Natural killer cell treated with Interleukin-12 subunit alpha and Interleukin-12 subunit beta and Interleukin-15 and Interleukin-18, amount 100 ng/mL, for 72 hours (primary cell): ENCODE measurements at places on chromosomes 1 and 21.

- no peak overlapping the region for H3K27ac ChIP-seq
- no peaks in the 10 kb centered on the region for H3K36me3 ChIP-seq
- no peaks in the 10 kb centered on the region for H3K4me1 ChIP-seq
- H3K4me3 ChIP-seq = no peak overlapping the region
These were observed 391.8 kb downstream of the MATN1 start for GRCh38 chr1:30331415-30332065.

GRCh38 chr21:39385299-39386145, 36.6 kb upstream of the HMGN1 start:
- H3K4me3 ChIP-seq = peak overlapping the region; percentile 67
- H3K27me3 ChIP-seq = no peaks in the 10 kb centered on the region
- H3K4me1 ChIP-seq = peaks cover 53% of the 10 kb centered on the region
- DNase-seq = peak; percentile 82

DNA sequence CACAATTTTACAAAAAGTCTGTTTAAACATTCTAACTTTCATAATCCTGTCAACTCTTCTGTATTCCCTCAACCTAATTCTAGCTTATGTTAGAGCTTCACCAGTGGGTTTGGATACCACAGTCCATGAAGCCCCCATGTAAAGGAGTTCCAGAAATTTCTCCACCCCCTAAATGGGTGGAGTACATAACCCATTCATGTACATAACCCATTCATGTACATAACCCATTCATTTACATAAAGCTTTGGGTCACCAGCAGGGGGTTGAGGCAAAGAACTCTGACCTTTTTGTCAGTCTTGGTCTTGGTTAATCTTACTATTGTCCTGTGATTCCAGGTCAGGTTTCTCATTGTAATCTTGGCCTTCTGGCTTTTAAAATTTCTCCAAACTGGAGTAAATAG, 61.6 kb downstream of the SMYD2 start:
- H3K4me1 ChIP-seq = no peaks in the 10 kb centered on the region
- peaks cover 10% of the 10 kb centered on the region for H3K36me3 ChIP-seq
- H3K4me3 ChIP-seq = no peak overlapping the region
- DNase-seq = no peak

GRCh38 chr1:106266786-106267185, 789.7 kb upstream of the PRMT6 start:
- DNase-seq = no peak
- H3K27ac ChIP-seq = no peak overlapping the region
- H3K4me1 ChIP-seq = no peaks in the 10 kb centered on the region
- H3K27me3 ChIP-seq = no peaks in the 10 kb centered on the region

- peak overlapping the region; percentile 40 for H3K4me3 ChIP-seq
- H3K36me3 ChIP-seq = no peaks in the 10 kb centered on the region
- H3K27ac ChIP-seq = no peak overlapping the region
- H3K27me3 ChIP-seq = peaks cover 7% of the 10 kb centered on the region
- no peak for DNase-seq
These were observed 8.1 kb upstream of the TADA1 start for GRCh38 chr1:166884040-166884642.

- no peak overlapping the region for H3K4me3 ChIP-seq
- DNase-seq = no peak
- H3K27ac ChIP-seq = no peak overlapping the region
- no peaks in the 10 kb centered on the region for H3K36me3 ChIP-seq
- no peaks in the 10 kb centered on the region for H3K4me1 ChIP-seq
These were observed 83.9 kb downstream of the NID1 start for GRCh38 chr1:235980976-235981375.

DNA sequence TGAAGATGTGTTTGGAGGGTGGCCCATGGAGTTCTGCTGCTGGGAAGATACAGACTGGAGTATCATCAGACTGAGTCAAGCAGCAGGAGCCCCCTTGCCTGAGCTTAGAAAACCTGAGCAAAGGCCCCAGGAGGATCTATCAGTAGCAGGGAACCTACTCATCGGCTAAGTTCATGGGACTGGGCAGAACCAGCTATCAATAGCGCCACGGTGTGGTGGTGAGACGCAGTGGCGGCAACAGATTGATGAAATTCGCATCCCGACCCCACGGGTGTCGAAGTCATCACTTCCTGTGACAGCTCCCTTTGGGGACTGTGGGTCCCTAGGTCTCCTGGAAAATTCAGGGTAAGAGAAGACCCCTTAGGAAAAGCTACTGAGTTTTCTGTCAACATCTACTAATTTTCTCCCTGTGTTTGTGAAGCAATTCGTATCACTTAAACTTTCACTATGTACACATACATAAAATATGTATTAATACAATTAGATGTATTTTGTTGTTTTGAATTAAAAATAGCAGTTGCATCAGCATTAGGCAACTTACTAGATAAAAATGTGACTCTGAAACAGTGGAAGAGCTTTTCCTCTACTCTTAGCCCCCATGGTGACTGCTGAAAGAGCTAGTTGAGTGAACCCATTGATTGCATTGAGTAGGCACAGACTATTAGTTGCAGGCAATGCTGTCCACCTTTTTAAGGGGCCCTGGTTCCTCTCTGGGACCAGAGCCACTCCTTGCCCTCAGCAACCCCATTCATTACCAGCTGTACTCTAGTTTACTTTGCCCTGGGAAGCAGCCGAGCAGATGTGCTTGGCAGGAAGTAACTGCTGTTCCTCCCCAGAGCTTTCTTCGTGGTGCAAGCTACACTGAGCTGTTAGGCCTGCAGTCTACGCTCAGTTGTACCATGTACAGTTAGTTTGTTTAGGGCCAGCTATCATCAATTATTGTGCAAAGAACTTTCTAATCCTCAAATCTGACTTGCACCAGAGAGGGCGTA, 7.3 kb upstream of the CACNA1S start:
- no peak overlapping the region for H3K4me3 ChIP-seq
- H3K4me1 ChIP-seq = peaks cover 2% of the 10 kb centered on the region
- no peak for DNase-seq
- H3K27me3 ChIP-seq = peaks cover 17% of the 10 kb centered on the region
- H3K36me3 ChIP-seq = no peaks in the 10 kb centered on the region
- H3K27ac ChIP-seq = no peak overlapping the region

DNA sequence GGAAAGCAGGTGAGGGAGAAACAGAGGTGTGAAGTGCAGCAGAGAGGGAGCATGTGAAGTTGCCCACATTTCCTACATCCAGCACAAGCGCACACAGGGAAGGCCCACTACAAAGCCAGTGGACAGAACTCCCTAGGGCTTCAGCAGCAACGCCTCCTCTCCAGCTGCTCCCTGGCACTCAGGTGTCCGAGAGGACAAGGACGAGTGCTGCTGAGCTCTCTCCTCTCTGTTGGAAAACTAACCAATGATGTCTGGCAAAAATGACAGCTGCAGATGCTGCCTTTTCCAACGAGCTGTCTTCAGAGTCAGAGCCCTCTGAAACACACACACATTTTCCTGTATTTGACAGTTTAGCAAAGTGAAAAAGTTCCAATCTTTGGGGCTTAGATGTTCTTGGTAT, 86.8 kb downstream of the HSF2BP start:
- H3K4me3 ChIP-seq = no peak overlapping the region
- peaks cover 11% of the 10 kb centered on the region for H3K27me3 ChIP-seq
- DNase-seq = no peak
- H3K27ac ChIP-seq = no peak overlapping the region
- H3K36me3 ChIP-seq = no peaks in the 10 kb centered on the region

DNA sequence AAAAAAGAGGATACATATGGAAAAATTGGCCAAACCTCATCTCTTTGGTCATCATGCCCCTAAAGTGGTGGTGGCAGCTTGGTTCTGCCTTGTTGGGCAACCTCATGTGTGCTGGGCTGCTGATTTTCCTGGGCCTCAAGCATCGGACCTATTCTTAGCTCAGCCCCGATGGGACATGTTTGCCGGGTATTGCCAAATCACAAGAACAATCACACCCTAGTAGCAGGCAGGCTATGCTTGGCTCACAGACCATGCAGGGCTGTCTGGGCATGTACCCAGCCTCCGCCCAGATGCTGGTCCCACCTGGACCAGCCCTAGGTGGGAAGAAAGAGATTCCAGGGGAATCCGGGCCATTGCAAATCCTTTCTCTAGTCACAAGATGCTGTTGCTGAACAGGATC, 189.4 kb upstream of the FGGY start:
- no peaks in the 10 kb centered on the region for H3K36me3 ChIP-seq
- no peaks in the 10 kb centered on the region for H3K4me1 ChIP-seq
- H3K4me3 ChIP-seq = no peak overlapping the region
- DNase-seq = no peak

- H3K36me3 ChIP-seq = no peaks in the 10 kb centered on the region
- H3K4me3 ChIP-seq = no peak overlapping the region
- H3K27ac ChIP-seq = no peak overlapping the region
These were observed 39.5 kb upstream of the A3GALT2 start for GRCh38 chr1:33360367-33360766.

DNA sequence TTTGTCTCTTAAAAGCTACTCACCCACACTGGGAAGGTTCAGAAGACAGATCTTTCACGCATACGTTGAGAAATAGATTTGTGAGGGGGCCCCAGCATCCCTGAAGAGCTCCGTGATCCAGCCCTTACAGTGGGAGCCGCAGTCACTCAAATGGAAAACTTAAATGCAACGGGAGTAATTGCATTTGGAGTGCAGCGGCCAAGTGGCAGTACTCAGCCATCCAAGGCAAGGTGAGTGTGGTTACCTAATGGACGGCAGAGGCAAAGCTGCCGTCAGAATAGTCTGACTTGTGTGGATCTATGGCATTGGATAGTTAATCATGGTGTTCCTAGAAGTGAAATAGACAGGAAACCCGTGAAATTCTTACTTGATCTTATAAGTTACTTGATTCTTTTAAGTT, 5.1 kb downstream of the SPSB1 start:
- H3K4me3 ChIP-seq = no peak overlapping the region
- no peak for DNase-seq
- H3K4me1 ChIP-seq = peaks cover 6% of the 10 kb centered on the region
- H3K27ac ChIP-seq = no peak overlapping the region
- no peaks in the 10 kb centered on the region for H3K36me3 ChIP-seq
- H3K27me3 ChIP-seq = peaks cover 10% of the 10 kb centered on the region

- H3K27me3 ChIP-seq = peaks cover 2% of the 10 kb centered on the region
- DNase-seq = no peak
- no peaks in the 10 kb centered on the region for H3K36me3 ChIP-seq
- H3K27ac ChIP-seq = peak overlapping the region; percentile 79
- H3K4me3 ChIP-seq = no peak overlapping the region
These were observed 45.2 kb downstream of the H3-3A start for GRCh38 chr1:226107471-226108460.

DNA sequence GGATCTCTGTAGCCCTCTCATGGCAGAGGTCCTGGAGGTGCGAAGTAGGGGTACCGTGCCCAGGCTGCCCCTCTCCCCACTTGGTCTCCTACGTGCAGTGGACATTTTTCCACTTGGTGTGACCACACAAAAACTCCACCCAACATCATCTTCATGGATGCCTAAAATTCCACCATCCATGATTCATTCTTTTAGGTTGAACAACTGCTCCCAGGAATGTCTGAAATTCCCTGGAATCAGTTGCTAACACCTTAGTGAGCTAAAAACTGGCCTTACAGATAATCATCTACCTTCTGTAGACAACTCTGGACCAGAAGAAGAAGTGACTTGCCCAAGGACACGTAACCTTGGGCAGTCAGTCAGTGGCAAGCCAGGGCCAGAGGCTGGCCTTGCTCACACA, 32.1 kb upstream of the CLIC4 start:
- H3K4me3 ChIP-seq = no peak overlapping the region
- H3K27me3 ChIP-seq = no peaks in the 10 kb centered on the region
- no peak overlapping the region for H3K27ac ChIP-seq
- H3K36me3 ChIP-seq = no peaks in the 10 kb centered on the region
- H3K4me1 ChIP-seq = peaks cover 13% of the 10 kb centered on the region
- DNase-seq = no peak

DNA sequence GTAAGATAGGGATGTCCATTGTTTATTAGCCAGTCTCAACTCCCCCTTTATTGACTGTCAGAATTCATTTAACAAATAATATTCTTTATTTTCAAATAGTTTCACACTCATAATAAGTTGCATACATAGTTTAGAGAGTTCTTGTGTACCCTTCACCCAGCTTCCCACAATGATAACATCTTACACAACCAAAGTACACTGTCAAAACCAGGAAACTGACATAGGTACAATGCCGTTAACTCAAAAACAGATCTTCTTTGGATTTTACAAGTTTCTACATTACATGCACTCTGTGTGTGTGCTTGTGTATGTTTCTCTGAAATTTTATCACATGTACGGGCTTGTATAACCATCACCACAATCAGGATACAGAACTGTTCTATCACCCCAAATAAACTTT, 64.4 kb upstream of the IFNLR1 start:
- no peak overlapping the region for H3K4me3 ChIP-seq
- no peak for DNase-seq
- peaks cover 3% of the 10 kb centered on the region for H3K27me3 ChIP-seq
- no peaks in the 10 kb centered on the region for H3K4me1 ChIP-seq
- no peak overlapping the region for H3K27ac ChIP-seq

GRCh38 chr1:115802416-115802815, 33.9 kb upstream of the CASQ2 start:
- no peak for DNase-seq
- H3K36me3 ChIP-seq = no peaks in the 10 kb centered on the region
- H3K27me3 ChIP-seq = peaks cover 13% of the 10 kb centered on the region

- H3K27me3 ChIP-seq = no peaks in the 10 kb centered on the region
- no peaks in the 10 kb centered on the region for H3K4me1 ChIP-seq
- DNase-seq = no peak
- H3K4me3 ChIP-seq = no peak overlapping the region
- H3K27ac ChIP-seq = no peak overlapping the region
These were observed 12.2 kb downstream of the CTSS start for GRCh38 chr1:150753416-150753815.

DNA sequence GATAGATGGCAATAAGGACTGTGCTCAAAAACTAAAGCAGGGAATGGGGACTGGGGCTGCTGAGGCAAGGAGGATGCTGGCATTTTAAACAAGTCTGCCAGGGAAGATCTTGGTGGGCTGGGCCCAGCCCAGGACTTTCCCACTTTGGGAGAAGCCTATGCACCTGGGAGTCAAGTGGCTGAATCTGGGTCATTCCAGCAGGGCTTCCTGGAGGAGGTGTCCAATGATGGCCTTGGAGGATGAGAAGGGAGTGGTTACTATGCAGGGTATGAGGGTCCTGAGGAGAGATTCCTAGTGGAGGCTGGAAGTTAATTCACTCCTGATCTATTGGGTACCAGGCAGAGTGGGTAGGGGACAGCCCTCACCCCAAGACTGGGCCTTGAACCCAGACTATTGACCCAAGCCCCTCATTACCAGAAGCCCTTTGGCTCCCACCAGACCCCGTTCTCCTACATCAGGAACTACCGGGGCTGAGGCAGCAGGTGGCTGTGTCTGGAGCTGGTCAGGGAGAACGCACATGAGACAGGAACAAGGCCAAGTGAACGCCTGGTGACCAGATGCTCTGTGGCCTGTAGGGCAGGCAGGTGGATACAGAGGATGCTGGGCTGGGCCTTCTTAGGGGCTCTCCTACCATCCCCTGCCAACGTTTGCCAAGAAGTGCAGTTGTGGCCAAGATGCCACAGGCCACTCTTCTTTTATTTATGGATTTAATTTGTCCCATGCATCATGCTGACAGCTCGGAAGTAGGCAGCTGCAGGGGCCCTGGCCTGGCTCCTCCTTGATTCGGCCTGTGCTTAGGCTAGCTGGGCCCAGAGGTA, 18.3 kb upstream of the LRP8 start:
- H3K36me3 ChIP-seq = no peaks in the 10 kb centered on the region
- H3K4me1 ChIP-seq = peaks cover 4% of the 10 kb centered on the region
- DNase-seq = no peak
- no peak overlapping the region for H3K27ac ChIP-seq
- no peak overlapping the region for H3K4me3 ChIP-seq
- no peaks in the 10 kb centered on the region for H3K27me3 ChIP-seq
